Posterior cingulate gyrus (tissue), 11 donors: ENCODE measurements at places on chromosomes 5 and 9.

GRCh38 chr5:109838157-109838556 is 148.4 kb downstream of the MAN2A1 start:
- DNase-seq = no peak

GRCh38 chr9:75880618-75881017 is 9.9 kb upstream of the PCSK5 start:
- DNase-seq = no peak

DNA sequence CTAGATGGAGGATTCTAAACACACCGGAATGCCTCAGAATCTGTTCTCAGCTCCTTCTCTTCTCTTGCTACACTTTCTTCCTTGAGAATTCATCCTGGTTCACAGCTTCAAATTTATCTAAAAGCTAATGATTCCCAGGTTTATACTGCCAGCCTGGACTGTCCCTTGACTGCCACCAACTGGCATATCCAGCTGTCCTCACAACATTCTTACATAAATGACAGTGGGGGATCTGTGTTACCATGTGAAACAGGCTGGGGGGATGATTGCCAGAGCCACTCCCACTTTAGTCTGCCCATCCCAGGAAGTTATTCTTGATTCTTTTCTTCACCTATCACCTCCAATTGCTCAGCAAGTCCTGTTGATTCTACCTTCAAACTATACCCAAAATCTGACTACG is 27.2 kb upstream of the ZFR start:
- no peak for DNase-seq

DNA sequence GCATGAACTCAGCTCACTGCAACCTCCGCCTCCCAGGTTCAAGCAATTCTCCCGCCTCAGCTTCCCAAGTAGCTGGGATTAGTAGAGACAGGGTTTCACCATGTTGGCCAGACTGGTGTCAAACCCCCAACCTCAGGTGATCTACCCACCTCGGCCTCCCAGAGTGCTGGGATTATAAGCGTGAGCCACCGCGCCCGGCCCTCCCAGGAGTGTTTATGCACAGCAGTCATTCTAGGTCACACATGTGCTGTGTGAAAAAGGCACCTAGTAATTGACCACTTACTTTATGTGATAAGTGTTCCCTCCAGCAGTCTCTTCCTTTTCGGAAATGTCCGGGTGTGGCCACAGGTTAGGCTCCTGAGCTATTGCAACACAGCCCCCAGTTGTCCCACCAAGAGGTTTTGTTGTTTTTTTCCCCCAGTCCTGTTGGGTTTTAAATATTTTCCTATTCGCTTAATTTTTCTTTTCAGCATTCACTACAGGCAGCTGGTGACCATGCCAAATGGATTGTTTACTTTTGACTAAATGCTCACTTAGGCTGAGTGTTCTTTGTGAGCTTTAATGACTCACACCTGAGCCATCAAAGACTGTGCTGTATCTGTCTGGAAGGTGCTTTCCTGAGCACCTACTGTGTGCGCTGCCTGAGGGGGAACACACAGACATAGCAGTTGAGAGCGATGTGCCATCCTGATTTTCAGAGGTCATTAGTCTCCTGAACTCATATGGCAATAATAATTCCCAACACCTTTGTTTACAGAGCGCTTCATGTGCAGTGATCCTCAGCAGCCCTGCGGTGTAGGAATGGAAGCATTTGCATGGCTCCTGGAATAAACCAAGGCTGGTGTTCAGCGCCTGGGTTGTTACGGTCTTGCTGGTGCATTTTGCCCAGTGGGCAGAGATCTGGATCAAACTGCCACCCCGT is 94.3 kb downstream of the MVB12B start:
- no peak for DNase-seq

DNA sequence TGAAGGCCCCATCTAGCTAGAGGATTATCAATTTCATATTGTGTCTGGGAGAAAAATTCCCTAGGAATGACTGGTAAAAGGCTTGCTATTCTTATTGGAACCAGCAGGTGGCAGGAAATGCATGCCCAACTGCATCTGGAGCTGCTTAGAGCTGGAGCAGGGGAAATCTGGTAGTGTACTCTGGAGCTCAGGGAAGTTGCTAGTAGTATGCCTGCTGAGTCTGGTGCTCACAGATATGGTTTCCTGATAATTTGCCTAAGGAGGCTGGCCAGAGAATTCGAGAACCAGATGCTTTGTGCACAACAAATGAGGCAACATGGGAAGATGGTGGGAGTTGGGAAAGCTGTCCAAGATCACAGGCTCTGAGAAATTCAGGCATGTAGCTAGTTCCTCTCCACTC is 53.7 kb downstream of the G3BP1 start:
- peak; percentile 64 for DNase-seq

DNA sequence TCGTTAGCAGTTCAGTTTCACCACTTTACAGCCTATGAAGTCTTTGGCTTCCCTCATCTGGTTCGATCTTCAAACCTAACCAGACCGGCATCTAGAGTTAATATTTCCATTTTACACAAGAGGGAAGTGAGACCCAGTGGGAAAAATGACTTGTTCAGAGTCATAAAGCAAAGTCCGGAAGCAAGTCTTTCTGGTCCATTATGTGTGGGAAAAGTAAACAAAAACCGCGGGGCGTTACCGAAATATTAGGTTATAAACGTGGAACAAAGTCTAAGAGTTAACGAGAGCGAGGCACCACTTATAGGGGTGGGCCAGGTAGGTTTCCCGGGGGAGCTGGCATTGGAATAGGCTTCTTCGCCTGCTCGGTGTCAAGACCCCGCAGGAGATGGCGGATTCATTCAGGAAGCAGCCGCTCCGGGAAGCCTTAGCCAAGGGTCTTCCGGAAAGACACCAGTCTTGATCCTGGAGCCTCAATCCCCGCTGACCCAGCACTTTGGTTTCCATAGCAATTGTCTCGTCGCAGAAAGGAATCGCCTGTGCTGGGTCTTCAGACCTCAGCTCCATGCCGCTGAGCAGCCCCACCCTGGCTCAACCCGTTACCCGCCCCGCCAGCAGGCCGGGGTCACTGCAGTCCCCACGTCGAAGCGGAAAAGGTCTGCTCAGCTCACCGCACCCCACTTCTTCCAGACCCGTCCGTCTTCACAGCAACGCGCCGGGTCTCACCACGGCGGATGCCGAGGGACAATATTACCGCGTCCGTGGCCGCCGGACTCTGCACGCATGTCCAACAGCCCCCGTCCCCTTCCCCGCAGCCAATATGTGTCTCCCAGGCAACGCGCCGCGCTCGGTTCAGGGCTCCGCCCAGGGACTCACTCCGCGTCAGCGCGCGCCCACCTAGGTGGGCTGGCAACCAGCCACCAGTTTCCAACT is at the start of gene C5orf52:
C5orf52 (plus strand) TSS at position 872 of the 930 bp plus-strand sequence. CDS start 82 bp downstream, outside the sequence.
- DNase-seq = peak; percentile 35

DNA sequence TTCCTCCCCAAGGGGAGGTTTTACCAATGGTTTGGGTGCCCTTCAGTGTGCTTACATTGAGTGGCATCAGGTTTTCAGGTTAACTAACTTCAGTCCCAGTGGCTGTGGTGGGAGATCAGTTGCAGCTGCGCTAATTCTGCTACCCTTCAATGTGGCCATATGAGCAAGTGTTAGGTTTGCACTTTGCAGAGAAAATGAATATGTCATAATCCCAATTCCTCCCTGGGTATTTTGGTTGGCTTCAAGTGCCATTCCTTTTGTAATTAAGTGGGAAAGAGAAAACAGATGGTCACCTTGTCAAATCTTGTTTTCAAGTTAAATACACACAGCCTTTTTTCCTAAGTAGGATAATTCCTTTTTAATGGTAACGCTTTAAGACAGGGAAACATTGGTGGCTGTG is 236.2 kb downstream of the TLE4 start:
- no peak for DNase-seq

DNA sequence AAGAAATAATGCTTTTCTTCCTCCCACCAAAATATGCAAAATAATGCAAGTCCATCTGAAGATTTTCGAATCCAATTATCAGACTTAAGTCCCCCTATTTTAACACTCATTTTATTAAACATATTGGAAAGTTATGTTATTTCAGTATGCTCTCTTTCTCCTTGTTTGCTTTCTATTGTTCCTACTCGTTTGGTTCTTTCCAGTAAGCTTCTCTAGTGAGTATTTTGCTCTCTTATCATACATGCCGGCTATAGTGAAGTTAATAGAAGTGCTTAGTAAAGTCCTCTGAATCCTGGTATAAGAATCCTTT is 517 bp downstream of the ALDH1A1 start:
- no peak for DNase-seq

DNA sequence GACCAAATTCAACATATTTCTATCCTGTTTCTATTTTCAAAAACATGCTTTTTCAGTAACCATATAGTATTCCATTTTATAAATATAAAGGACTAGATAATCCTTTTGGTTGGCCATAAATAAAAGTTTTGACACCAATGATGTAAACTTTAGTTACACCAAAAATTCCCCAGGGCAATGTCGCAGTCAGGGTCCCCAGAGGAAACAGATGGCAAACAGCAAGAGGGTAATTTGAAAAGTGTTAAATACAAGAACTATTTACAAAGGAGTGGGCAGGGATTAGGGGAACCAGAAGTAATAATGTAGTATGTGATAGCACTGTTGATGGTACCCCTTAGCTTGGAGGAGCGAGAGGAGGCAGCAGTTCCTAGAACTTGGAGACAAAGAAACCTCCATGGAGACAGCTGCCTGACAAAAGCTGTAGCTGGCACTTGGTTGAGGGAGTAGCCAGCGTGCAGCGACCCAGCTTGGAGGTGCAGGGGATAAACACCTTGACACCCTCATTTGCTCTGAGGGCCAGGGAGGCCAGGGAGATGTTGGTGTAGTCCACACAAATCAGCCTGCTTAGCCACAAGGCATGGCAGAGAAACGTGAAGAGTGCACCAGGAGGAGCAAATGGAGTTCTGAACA is 18.3 kb upstream of the MSANTD3 start:
- DNase-seq = no peak

DNA sequence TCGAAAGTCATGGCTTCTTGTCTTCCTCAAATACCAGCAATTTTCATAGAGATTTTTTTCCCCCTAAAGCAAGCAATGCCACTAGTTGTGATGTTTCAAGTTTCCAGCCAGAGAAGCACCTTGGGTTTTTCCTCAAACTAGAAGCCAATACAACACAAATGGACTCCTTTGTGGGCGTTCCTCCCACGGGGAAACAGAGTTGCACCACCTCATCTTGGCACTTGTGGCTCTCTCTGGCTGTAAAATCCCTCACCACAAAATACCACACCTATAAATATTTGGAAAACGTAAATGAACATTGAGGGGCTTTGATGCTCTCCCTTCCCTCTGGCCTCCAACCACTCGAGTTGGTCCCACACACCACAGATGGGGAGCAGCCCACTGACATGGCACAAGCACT is 67.2 kb upstream of the PCA3 start:
- DNase-seq = no peak

GRCh38 chr5:179408611-179409010 is 63.4 kb upstream of the ADAMTS2 start:
- DNase-seq = peak; percentile 76
